Activated naive CD4-positive, alpha-beta T cell treated with Interleukin-2 at 50 U/mL for 16 hours (primary cell): ENCODE measurements at places on chromosomes 1 and 21.

GRCh38 chr21:43289966-43290365 is 121.2 kb downstream of the CRYAA start:
- no peak for DNase-seq

DNA sequence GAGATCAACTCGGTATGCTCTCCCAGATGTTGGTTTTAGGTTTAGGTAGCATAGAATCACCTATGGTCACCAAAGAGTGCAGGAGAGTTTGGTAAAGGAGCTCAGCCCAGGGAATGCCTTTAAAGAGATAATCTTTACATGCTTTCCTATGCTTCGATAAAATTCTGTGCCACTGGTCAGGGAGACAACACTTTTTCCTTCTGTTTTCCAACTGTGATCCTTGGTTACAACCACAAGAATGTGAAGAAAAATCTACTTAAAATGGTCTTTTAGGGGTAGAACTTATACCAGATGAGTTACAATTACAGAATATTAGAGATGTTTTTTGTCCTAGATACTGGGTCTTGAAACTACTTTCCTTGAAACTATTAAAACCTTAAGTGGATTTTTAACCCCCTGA is 895.6 kb downstream of the TTLL7 start:
- no peak for DNase-seq

DNA sequence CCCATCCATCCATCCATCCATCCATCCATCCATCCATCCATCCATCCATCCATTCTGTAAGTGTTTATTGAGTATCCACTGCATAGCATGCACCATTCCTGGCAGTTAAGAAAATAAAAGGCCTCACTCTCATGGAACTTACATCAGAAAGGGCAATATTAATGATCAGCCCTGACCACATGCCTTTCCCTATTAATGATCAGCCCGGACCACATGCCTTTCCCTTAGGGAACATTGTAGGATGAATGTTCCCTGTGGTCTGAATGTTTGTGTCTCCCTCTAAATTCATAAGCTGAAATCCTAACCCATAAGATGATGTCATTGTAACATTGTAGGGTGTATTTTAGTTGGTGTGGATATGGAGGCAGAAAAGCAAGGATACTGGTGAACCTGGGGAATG is 365.8 kb downstream of the KIF26B start:
- DNase-seq: no peak

DNA sequence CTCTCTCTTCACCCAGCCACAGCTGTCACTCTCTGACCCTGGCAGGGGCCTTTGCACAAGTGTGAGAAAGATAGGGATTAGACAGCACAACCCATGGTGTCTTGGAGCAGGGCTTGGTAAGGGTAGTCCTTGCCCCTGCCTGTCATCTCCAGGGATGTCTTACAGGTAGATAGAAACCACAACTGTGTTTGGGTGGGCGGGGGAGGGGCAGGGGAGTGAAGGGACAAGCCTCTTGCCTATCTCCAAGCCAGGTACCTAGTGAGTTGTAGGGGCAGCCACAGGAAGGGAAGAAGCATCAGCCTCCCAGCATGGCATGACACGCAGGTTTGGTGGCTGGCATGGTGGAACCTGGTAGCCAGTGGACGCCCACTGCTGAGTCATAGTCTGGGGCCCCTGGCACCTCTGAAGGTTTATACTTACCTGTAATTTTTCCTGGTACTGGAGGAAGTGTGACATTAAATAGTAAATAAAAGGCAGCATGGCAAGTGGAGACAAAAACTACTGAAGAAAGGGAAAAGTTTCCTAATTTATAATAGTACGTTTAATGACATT is 97.5 kb downstream of the CLEC20A start:
- no peak for DNase-seq

DNA sequence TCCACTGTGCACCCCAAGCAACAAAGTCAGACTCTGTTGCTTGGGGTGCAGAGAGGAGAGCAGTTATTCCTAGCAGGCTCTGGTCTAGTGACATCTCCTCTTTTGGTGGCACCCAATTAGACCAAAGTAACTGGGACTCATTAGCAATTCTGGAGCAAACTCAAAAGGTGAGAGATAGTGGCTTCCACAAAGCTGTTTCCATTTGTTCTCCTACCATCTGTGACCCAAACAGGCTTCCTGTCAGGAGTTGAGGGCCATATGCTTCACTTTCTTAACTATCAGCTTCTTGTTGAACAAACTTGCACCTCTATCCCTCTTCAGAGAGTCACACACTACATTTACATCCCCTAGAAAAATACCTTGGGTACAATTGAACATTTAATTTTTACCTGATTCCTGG is 1.5 kb upstream of the ATXN7L2 start:
- no peak for DNase-seq
